ENCODE measurements at places on chromosomes 13 and 19.
A peak's percentile ranks its signal among the peaks of the same experiment; 100 is the strongest.

DNA sequence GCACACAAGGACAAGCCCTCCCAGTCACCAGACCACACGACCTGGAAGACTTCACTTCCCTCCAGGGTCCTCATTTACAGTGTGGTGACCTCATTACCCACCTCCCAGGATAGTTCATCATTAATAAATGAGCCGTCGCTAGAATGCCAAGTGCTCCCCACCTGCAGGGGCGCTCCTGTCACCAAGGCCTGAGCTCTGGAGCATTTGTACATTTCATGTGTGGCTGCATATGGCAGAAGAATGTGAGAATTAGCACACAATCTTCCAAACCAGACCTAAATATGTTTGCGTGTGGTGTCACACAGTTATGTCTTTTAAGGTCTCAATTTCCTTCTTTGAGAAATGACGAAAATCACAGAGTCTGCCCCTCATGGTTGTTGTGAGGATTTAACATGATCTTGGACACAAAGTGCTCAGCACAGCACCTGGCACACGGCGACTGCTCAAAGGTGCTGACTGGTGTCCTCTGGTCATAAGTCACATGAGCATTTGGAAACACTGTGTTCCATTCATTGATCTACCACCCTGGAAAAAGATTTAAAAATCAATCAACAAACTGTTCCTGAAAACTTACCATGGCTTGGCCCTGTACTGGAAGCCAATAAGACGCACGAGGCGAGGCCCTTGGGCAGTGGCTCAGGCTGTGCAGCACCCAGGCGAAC is 150.6 kb upstream of the SPACA7 start:
- DNase-seq: no peak

DNA sequence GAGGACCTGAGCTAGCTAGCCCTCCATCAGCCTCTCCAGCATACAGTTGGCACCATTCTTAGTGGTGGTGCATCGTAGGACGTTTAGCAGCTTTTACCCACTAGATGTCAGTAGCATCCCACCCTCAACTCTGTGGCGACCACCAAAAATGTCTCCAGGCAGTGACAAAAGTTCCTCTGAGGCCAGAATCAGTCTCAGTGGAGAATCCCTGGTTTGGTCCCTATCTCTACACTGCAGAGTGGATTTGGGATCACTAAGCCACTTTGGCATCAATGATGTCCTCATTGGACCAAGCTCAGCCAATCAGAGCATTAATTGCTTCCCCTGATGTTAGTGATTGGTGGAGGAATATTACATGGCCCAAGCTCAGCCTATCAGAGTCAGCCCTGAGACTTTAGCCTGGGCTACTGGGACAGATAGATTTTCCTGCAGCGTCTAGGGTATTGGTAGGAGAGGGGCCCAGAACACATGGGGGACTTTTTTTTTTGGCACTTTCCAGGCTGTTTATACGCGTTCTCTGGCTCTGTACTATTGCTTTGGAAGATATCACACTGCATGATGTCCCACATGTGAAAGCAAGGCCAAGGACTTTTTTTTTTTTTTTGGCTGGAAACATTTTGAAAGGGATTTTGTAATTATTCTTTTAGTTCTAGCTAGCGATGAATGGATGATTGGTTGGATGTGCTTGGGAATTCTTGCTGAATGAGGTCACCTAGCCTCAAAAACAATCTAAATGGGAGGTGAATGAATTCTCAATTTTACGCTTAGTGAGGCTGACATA is 7.0 kb downstream of the TMEM221 start:
- DNase-seq: no peak

GRCh38 chr13:30846311-30846710 is 59.8 kb upstream of the MEDAG start:
- no peak for DNase-seq

DNA sequence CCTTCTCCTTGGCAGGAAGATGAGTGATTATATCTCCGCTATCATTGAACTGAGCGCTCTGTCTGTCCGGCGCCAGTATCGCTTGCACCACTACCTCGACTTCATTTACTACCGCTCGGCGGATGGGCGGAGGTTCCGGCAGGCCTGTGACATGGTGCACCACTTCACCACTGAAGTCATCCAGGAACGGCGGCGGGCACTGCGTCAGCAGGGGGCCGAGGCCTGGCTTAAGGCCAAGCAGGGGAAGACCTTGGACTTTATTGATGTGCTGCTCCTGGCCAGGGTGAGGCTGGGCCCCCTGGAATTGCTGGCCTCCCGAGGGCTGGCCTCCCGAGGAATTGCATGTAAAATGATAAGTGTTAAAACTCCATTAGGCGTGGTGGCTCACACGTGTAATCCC is 32.1 kb downstream of the CYP4F22 start:
- DNase-seq: no peak

GRCh38 chr13:20796791-20797508 is 23.2 kb upstream of the EEF1AKMT1 start:
- no peak for DNase-seq

DNA sequence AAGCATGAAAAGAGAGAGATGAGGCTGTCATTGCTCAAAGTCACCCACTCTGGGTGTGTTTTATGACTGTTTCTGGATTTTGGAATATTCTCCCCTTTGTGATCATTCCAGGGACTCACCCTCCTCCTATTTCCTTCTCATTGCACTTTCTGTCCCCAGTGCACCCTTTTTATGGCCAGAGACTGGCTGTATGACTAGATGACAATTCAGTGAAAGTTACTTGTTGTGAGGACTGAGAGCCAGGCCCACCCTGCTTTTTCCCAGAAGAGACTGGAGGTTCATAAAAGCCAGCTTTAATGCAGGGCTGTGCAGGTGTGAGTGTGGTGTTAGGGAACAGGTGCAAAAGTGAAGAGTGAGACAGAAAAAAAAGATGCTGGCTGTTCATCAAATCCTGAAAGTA is 17.3 kb downstream of the CEACAM7 start:
- DNase-seq: no peak

DNA sequence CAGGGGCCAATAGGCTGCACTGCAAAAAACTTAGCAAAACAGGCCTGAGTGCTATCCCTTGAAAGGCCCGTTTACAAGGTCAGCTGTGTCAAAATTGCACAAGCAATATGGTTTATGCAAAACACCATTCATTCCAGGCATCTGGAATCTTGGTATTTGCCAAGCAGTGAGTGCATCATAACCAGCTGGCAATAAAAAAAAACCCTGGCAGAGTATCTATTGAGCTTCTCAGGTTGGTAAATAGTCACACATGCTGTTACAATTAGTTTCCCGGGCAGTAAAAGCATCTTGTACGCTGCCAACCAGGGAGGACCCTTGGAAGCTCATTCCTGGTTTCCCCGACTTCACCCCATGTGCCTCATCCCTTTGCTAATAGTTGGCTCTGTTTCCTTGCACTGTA is 21.3 kb downstream of the ZNF77 start:
- DNase-seq: no peak

GRCh38 chr19:7887408-7888144 is 734 bp upstream of the LRRC8E start:
- DNase-seq: no peak

GRCh38 chr13:46270416-46270815 is 58.7 kb downstream of the LRRC63 start:
- DNase-seq: no peak

- DNase-seq: no peak
These were observed 78.7 kb downstream of the ZNF536 start for GRCh38 chr19:30450835-30451321.

DNA sequence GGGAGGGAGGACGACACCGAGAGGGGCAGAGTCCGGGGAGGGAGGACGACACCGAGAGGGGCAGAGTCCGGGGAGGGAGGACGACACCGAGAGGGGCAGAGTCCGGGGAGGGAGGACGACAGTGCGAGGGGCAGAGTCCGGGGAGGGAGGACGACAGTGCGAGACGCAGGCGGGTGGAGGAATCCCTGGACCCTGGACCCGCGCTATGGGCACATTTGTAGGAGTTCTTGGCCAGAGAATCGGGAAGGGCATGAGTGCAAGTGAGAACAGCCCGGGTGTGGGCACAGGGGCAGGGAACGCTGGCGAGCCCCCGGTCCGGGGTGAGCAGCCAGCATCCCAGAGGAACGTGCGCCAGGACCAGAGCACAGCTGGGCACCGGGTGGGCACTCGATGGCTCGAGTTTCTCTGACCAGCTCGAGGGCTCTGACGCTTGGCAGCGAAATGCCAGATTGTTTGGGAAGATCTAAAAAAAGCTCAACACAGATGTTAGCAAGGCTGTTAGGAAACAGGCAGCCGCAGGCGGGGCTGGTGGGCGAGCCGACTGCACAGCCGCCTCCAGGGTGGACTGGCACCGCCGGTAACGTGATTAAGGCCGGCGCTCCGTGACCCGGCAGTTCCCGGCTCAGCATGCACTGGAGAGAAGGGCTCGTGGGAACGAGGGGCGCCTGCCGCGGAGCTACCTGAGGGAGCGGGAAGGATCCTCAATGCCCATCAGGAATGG is 17.9 kb upstream of the C2CD4C start:
- peak; percentile 81 for DNase-seq

- DNase-seq: no peak
These were observed 160.4 kb downstream of the PCDH20 start for GRCh38 chr13:61255040-61255796.

DNA sequence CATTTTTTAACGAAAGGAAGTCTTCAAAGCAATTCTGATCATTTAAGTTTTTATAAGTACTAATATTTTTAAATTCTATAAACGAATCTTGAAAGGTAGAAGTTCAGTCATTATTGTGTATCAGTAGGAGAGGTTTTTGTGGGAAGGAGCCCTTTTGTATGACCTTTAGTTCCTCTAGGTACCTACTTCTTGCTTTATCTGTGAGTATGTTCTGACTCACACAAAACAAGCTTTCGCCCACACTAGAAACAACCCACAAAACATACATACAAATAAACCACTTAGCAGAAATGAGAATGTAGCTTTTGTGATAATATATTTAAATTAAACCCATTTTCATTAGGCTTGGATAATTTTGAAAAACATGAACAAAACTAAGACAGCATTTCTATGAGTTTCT is 27.8 kb downstream of the ERCC5 start:
- no peak for DNase-seq

GRCh38 chr19:2302319-2303210 is 5.4 kb downstream of the LINGO3 start:
- no peak for DNase-seq

DNA sequence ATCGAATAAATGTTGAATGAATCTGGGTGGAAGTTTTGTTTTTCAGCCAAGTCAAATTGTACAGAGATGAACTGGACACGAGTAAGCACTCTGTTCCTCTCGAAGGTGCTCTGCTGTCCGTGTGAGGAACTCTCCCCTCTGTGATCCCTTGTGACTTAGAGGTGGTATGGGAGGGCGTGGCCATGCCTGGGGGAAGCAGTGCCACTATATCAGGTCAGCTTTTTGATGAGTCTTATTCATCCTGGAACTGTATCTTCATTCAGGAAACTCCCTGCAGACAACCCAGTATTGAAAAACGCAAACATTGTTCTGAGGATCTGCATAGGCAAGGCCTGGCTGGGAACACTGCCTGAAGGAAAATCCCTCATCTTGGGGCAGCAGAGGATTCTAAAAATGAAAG is 45.7 kb upstream of the FLT1 start:
- no peak for DNase-seq

- no peak for DNase-seq
These were observed 59.0 kb downstream of the CCDC70 start for GRCh38 chr13:51920786-51921185.

DNA sequence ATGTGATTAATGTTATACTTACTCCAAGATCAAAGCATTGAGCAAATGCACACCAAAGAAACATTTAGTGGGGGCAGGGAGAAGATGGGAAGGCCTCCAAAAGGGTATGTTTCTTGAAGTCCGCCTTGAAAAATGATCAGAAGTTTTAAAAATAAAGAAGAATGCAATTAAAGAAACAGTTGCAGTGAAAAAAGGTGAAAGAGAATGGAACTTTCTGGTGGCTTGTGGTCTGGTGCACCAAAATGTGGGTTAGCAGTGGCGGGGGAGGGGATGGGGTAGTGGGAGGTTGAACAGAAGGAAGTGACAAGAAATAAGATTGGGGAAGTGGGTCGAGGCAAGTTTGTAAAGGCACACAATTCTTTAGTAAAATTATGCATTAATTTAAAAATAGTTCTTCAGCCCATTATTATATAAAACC is 2.5 kb downstream of the LCP1 start:
- DNase-seq: no peak

GRCh38 chr13:41325752-41326151 is 14.7 kb downstream of the NAA16 start:
- no peak for DNase-seq

DNA sequence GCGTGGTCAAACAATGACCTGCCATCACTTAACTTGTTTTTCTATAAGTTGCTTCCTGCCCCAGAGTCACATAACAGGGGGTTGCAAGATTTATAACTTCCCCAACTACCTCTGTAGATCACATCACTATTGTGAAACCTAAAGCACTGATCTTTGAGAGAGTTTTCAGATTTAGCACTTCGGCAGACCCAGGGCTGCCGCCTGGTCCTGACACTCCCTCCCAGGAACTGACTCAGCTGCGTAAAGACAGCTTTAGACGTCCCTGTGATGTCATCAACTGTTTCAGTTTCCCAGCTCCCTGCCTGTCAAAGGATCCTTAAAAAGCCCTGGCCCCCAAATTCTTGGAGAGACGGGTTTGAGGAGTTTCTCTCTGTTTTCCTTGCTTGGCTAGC is 33.3 kb downstream of the IGFL2 start:
- no peak for DNase-seq

GRCh38 chr13:51122868-51123566 is 11.9 kb upstream of the C13orf42 start:
- no peak for DNase-seq

- no peak for DNase-seq
These were observed 129.9 kb downstream of the FOXO1 start for GRCh38 chr13:40536443-40537113.

DNA sequence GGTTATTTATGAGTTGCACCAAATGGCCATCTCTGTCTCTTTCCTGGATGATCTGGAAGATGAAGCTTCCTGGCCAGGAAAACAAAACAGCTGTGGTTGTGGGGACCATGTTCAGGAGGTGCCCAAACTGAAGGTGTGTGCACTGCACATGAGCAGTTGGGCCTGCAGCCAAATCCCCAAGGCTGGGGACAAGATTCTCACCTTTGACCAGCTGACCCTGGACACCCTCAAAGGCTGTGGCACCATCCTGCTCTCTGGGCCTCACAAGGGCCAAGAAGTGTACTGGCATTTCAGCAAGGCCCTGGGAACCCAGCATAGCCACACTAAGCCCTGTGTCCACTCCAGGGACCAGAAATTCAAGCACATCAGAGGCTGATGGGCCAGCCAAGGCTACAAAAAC is 84.2 kb downstream of the KCNRG start:
- DNase-seq: no peak
